ENCODE measurements at places on chromosomes 7 and 10.

GRCh38 chr10:74078037-74078436, 72.6 kb downstream of the AP3M1 start:
- peak; percentile 9 for DNase-seq

DNA sequence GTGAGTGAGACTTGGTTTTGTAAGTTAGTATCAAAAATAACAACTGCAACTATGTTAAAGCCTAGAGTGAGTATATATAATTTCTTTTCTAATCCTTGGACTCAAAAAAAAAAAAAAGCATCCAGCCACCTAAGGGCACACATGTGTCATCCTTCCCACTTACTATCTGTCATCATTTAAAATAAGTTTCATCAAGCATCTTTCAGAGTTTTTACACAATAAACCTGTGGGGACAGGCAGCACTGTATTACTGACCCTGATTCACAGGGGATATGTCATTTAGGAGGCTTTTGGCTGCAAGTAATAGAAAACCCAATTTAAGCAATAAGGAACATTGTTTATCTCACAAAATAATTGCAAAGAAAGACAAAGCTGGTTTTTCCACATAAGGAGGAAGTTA, 32.3 kb upstream of the OSBPL3 start:
- DNase-seq, result no peak

GRCh38 chr7:81606078-81606863, 163.6 kb downstream of the HGF start:
- no peak for DNase-seq

DNA sequence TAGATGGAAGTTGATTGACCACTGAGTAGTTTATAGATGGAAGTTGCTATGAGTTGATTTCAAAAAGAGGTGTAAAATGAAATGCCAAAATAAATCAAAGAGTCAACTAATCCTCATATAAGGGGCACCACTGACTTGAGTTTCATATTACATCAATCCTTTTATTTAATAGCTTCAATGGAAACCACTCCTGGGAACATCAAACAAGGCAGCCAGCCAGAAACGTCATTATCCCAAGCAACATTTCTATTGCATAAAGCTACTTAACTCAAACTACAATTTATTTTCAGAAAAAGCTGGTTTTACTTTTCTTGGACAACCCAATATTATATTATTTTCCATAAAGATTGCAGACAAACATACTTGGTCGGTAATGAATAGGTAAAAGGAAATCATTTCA, 162.1 kb downstream of the TSPAN12 start:
- DNase-seq, result no peak

- DNase-seq, result peak; percentile 60
Measured at GRCh38 chr10:73768881-73769280, 13.0 kb upstream of the CHCHD1 start.

Data from stimulated activated CD4-positive, alpha-beta T cell treated with anti-CD3 and anti-CD28 coated beads, Interleukin-12 subunit alpha, Interleukin-12 subunit beta, amount 100 ng/mL, for 4 hours (primary cell).